ENCODE measurements at places on chromosomes 2 and 18.

DNA sequence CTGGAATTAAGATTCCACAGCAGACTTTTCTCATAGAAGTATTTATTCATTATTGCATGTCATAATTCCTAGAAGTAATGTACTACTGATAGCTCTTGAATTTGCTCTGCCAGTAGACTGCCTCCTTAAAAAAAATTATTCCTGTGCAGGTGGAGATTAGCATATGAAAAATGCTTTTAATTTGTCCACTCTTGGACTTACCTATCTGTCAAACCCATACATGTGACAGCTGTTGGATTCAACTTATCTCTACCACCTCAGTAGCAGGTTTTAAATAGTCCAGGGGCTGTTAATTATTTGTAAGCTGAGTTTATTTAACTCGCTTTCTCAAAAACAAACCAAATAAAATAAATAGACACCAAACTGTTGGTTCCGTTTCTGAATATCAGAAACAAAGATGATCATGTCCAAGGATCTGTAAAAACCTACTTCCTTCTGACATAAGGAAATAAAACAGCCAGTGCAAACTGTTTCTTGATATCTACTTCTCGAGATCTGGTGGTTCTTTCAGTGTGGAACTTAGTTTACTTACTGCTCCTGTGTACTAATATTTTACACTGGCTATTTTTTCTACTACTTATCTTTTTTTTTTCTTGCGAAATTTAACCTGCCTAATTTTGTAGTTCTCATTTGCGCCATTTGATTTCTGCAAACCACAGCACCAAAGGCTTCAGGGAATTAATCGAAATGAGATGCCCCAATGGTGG lies 44.2 kb downstream of the ZEB2 start:
- no peak for DNase-seq

GRCh38 chr2:175293776-175294175 lies 112.3 kb upstream of the ATP5MC3 start:
- no peak for DNase-seq

- DNase-seq: no peak
These were observed 1.4 kb downstream of the ALPI start for GRCh38 chr2:232457121-232458011.

GRCh38 chr18:46842583-46842982 lies 74.7 kb downstream of the PIAS2 start:
- no peak for DNase-seq

DNA sequence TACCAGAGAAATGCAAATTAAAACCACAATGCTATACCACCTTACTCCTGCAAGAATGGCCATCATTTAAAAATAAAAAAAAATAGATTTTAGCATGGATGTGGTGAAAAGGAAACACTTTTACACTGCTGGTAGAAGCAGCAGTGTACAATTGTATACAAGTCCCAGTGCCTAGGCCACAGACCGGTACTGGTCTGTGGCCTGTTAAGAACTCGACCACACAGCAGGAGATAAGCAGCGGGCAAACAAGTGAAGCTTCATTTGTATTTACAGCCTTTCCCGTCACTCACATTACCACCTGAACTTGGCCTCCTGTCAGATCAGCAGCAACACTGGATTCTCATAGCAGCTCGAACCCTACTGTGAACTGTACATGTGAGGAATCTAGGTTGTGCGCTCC lies 60.7 kb upstream of the DSC1 start:
- no peak for DNase-seq

DNA sequence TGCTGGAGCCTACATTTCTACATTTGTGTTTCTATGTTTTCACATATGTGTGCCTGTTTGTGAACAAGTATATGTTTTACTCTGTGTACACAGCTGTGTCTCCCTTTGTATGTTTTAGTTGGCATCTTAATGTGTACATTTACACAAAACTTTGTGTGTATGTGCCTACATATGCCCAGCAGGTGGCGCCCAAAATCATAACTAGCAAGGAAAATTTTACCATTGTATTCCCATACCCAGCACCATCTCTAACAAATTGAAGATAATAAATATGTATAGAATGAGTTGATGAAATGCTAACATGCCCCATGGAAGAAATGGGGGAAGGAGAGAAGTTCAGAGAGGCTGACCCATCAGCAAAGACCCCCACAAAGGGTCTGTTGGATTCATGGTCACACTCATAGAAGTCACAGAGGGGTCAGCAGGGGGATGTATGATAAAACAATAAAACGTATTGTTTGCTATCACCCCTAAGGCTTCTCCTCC lies 48.1 kb downstream of the PKDCC start:
- DNase-seq: peak; percentile 68

All from Calu3 (cell line).